ENCODE measurements at places on chromosomes 11 and 22.

DNA sequence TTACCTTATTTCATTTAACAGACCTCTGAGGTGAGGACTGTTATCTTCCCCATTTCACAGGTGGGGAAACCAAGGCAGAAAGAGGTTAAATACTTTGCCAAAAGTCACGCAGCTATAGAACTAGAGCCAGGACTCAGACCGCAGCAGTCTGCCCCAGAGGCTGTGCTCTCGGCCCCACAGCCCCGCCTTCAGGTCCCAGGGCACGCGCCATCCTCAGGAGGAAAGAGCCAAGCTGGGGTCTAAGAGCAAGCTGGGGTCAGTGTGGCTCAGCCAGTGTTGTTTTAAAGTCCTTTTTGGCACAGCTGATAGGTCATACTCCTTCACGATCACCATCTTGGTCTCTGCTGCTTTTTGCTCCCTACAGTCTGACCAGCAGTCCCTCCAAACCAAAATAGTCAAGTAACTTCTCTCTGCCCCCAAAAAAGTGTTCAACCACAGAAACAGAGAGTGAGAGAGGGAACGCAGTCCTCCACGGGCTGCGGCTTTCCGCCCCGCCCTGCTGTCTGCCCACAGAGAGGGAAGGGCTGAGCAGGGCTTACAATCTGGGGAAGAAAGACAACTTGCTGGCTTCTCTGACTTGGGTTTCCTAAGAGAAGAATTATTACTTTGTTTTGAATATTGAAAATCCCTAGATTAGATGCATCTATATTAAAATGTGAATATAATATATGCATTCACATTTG lies 137.2 kb upstream of the OPCML start:
- DNase-seq, result no peak

- DNase-seq, result no peak
Observed at GRCh38 chr11:74276581-74276980, 34.9 kb downstream of the P4HA3 start.

DNA sequence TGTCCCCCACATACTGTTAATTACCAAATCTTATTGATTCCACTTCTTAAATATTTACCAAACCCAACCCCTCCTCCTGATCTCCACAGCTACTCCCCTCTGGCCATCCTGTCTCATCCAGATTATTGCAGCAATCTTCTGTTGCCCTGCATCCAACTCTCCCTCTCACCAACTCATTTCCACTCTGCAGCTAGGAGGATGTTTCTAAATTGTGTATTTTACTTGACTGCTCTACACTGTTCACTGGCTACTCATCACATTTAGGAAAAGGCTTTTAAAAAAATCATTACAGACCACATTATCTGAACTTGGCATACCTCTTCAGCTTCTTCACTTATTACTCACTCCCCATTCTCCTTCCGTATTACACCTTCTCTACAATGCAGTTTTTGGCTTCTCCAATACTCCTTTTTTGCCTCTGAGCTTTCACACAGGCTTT lies 117.9 kb downstream of the ATG16L2 start:
- DNase-seq, result no peak

DNA sequence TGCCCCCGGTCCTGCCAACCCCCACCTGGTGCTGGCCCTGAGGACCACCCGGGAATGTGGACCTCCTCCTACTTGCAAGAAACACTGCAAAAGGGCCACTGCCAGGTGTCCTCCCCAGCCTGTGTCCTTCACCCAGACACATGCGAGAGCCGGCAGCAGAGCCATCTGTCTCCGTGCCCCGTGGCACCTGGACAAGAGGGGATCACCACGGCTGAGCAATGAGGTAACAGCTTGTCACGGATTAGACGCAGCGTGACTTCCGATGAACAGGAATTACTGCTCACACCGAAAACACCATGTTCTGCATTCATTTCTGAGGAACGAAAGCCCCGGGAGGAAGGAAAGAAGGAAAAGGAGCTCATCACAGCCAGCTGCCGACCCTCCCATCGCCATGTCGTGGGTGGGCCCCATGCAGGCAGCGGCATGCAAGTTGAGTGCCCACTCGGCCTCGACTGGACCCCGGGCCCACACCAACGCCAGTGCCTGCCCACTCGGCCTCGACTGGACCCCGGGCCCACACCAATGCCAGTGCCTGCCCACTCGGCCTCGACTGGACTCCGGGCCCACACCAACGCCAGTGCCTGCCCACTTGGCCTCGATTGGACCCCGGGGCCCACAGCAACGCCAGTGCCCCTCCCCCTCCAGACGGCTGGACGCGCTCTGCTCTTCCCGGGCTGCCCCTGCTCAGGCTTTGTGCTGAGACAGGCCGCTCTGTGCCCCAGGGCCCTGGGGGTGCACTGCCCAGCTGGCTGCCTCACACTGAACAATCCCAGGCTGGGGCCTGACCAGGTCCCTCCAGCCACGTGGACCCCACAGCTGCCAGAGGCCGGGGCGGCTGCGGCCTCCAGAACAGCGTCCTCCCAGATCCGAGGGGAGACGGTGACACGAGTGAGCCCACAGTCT lies 22.0 kb downstream of the CHID1 start:
- no peak for DNase-seq

- no peak for DNase-seq
Observed at GRCh38 chr11:129694538-129694937, 121.1 kb upstream of the TMEM45B start.

GRCh38 chr22:17880020-17880419 lies 105.8 kb upstream of the BID start:
- DNase-seq, result no peak

- no peak for DNase-seq
Observed at GRCh38 chr11:19105011-19105410, 12.0 kb upstream of the ZDHHC13 start.

GRCh38 chr11:35359321-35360054 lies 59.9 kb downstream of the SLC1A2 start:
- DNase-seq, result no peak

DNA sequence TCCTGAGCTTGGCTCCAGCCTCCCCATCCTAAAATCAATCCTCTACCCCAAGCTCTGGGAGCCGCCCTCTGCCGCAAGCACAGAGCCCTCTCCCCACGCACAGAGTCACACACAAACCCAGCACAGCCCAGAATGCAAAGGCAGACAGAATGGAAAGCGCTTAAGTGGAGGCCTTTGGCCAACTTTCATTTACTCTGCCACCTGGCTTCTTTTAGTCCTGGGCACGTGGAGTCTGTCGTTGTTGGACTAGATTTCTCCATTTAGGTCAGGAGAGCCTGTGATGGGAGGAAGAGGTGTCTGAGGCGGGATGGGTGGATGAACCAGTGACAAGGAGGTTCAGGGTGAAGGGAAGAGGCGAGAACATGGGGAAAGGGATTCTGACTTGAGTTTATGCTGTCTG lies 191.7 kb downstream of the DSCAML1 start:
- no peak for DNase-seq

Measured in GM13976 (cell line).